ENCODE measurements at places on chromosomes 1 and 21.

GRCh38 chr1:116169898-116170297 lies 58.7 kb downstream of the MAB21L3 start:
- no peak for DNase-seq

GRCh38 chr1:163084330-163084729 lies 15.2 kb downstream of the RGS4 start:
- DNase-seq: no peak

- no peak for DNase-seq
Measured at GRCh38 chr1:1794999-1795398, 16.7 kb upstream of the NADK start.

- DNase-seq: no peak
Measured at GRCh38 chr1:178875936-178876335, 5.1 kb upstream of the ANGPTL1 start.

DNA sequence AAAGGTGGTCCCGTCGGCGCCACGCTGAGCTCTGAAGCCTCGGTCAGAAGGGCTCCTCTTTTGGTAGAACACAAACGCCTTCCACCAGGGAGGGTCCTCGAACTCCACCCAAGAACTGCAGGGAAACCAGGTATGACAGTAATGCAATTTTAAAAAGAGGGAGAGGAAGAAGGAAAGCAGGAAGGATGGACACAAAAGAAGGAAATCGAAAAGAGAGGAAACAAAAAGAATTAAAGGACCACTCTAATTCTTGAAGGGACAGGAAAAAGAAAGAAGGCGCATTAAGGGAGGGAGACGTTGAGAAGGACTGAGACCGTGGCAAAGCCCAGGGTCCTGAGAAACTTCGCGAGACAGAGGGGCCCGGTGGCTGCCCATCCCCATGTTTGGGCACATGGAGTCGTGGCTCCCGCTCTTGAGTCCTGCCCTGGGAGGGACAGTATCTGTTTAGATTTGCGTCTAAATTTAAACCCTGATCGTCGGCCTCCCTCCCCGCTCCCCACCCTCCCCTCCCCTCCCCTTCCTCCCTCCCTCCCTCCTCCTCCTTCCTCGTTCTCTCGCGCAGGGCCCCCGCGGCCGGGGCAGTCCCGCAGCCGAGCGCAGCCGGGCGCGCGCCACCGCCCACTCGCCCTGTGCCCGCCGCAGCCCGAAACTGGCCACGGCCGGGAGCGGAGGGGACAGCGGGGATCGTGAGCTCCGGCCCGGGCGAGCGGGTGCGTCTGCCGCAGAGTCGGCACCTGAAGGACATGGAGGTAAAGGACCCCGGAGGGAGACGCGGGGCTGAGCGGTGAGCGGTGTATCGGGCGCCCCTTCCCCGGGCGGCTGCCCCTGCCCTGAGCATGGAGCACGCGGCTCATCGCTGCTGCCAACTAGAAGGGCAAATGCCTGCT lies at the start of gene RCSD1:
RCSD1 (plus strand) TSS at position 552 of the 887 bp plus-strand sequence; CDS start at position 744, 192 bp downstream.
- DNase-seq: no peak

DNA sequence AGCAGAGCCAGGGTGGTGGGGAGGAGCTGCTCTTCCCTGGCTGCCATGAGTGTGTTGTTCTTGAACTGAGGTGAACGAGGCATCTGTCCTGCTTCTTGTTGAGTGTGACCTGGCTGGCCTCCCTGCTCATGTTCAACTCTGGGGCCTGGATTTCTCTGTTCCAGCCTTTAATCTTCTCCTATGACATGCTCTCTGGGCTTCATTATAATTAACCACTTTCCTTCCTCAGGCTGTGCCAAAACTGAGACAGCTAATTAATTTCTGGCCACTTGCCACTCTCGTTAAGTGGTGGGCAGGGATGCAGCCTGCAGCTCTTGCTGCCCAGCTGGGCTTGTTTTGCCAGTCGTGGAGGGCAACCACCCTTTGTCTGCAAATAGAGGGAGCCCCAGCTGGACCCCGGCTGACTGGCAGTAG lies 23.3 kb downstream of the OPRD1 start:
- no peak for DNase-seq

GRCh38 chr1:210747890-210748289 lies 386.1 kb downstream of the KCNH1 start:
- no peak for DNase-seq

- DNase-seq: no peak
Measured at GRCh38 chr1:116579259-116579875, 8.5 kb upstream of the CD58 start.

GRCh38 chr1:227886993-227887696 lies 60.6 kb downstream of the WNT9A start:
- no peak for DNase-seq

GRCh38 chr1:10824821-10825540 lies 28.5 kb upstream of the CASZ1 start:
- no peak for DNase-seq

- DNase-seq: no peak
Measured at GRCh38 chr1:204479387-204480136, 15.0 kb downstream of the PIK3C2B start.

DNA sequence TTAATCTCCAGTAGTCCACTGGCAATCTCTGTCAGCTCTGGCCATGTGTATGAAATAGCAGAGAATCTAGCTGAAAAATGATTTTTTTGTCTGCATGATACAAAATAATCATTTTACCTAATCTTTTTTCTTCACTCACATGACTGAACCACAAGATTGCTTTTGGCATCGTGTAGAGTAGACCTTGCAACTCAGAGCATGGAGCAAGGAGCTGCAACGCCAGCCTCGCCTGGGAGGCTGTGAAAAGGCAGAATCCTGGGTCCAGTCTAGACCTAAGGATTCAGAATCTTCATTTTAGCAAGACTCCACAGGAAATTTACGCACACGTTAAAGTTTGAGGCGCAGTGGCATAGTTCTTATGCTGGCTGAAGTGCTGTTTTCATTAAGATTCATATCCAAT lies 40.2 kb downstream of the TOMM20 start:
- no peak for DNase-seq

- DNase-seq: no peak
Measured at GRCh38 chr1:38191461-38191860, 144.9 kb upstream of the POU3F1 start.

GRCh38 chr21:46142582-46143473 lies 12.6 kb downstream of the FTCD start:
- no peak for DNase-seq

- DNase-seq: no peak
Measured at GRCh38 chr1:35707601-35708440, 10.9 kb downstream of the C1orf216 start.

DNA sequence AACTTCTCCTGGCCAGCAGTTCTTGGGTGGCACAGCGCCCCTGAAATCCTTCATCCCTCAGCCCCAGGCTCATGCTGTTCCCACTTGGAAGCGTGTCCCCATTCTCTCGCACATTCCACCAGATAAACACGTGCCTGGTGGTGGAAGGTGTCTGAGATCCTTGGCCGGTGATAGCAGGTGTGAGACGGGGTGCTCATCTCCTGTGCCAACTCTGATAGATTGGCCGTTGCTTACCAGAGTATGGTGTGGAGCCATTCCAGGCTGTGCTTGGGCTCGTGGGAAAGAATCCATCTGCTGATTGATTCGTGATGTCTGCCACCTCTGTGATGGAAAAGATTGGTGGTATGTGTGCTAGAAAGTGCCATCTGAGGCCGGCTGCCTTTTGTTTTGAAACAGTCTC lies 22.2 kb downstream of the ACTL8 start:
- no peak for DNase-seq

GRCh38 chr1:204462229-204462561 lies 32.4 kb downstream of the PIK3C2B start:
- DNase-seq: no peak

- no peak for DNase-seq
Measured at GRCh38 chr1:34013958-34014737, 150.3 kb downstream of the HMGB4 start.

DNA sequence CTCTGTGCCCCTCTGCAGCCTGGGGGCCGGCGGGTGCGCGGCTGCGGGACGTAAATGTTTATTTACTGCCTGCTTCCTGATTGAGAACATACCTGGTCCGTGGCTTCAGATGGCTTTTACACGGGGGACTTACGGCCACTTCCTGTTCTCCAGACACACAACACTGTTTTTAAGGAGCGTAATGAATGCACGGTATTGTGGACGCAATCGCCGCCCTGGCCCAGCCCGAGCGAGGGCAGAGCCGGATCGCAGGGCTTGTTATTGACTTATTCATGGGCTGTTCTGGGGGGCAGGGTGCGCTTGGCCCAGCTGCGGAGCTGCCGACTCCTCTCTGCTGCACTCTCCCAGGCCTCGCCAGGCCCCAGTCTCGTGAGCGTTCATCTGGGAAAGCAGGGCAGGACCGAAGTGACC lies 52.8 kb upstream of the ACTRT2 start:
- DNase-seq: no peak
